NCI-H2107 (cell line): ENCODE measurements at places on chromosomes 7 and 10.

DNA sequence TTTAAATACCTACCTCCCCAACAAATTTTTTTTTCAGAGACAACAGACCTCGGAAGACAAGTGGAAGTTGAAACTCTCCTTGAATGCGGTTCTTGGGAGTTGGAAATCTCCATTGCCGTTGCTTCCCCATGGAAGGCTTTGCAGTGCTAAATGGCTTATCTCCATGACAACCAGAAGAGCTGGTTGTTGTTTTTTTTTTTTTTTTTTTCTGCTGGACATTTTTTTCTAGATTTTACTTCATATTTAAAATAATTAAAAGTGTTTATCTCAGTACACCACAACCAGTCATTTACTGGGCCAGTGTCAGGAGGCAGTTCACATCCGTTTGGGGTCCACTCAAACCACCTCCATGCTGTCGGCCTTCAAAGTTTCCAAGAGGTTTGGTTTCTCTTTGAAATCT lies 348.5 kb upstream of the PRKCQ start:
- DNase-seq, result no peak

DNA sequence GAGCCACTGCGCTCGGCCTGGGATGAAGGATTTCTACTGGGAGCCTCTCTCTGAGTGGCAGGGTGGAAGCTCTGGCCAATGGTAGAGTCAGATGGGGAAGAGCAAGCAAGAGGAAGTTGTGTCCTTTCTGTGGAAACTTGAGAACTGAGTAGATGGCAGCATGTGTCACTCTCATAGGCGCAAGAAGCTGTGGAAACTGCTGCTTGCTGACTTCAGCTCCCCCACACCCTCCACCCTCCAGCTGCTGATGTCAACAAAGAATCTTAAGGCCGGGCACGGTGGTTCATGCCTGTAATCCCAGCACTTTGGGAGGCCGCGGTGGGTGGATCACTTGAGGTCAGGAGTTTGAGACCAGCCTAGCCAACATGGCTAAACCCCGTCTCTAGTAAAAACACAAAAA lies 39.8 kb upstream of the SRGN start:
- DNase-seq, result no peak

GRCh38 chr7:154353355-154353767 lies 301.2 kb downstream of the DPP6 start:
- DNase-seq, result no peak

GRCh38 chr7:38507384-38507783 lies 123.8 kb downstream of the AMPH start:
- DNase-seq, result no peak

- no peak for DNase-seq
Observed at GRCh38 chr7:80613519-80613918, 24.9 kb upstream of the CD36 start.

DNA sequence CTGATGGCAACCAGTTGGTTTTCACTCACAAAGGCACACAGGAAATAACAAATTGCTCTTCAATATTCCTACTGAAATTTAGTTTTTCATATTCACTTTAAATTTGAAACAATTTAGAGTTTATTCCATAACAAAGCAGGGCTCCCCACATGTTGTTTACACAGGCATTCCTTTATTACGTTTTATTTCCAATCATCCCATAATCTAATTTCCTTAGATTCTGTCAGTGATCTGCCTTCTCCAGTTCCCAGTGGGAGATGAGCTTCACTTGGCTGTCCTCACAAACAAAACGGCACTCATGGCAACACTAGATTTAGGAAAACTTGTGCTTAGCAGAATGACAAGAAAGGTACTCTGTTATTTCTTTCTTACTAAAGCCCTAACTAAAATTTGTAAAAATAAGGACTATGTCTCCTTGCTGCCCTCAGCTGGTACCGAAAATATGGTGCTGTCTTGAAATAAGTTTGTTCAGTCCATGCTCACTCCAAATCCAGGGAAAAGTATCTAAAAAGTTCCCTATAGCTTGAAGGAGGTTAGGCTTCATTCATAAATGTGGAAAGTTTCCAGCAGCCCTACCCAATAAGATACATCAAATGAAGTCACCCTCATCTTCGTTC lies 23.0 kb downstream of the PHYH start:
- no peak for DNase-seq

GRCh38 chr7:17690030-17690429 lies 250.3 kb downstream of the SNX13 start:
- DNase-seq, result no peak

DNA sequence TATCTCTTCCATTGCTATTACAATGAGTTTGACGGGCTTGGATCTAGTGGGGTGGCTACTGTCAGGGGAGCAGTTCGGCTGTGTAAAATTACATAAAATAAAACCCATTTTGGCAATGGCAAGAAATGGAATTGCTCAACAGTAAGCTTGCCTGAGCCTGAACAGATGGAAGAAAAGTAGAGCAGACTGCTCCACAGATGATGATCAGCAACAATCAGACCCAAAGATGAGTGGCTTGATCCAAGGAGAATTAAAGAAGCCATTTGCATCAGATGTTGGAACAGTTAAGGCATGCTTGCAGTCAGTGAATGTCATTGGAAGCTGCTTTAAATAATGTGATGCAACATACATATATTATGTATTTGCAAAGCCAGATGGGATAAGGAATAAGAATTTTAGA lies 256.6 kb upstream of the SMIM30 start:
- no peak for DNase-seq

GRCh38 chr7:46205478-46205877 lies 284.4 kb upstream of the IGFBP3 start:
- DNase-seq, result no peak

GRCh38 chr10:97852277-97852676 lies 2.6 kb downstream of the GOLGA7B start:
- no peak for DNase-seq

GRCh38 chr10:32347363-32348022 lies 535 bp upstream of the EPC1 start:
- DNase-seq, result no peak

GRCh38 chr10:107357033-107357432 lies 192.5 kb upstream of the SORCS1 start:
- DNase-seq, result no peak

DNA sequence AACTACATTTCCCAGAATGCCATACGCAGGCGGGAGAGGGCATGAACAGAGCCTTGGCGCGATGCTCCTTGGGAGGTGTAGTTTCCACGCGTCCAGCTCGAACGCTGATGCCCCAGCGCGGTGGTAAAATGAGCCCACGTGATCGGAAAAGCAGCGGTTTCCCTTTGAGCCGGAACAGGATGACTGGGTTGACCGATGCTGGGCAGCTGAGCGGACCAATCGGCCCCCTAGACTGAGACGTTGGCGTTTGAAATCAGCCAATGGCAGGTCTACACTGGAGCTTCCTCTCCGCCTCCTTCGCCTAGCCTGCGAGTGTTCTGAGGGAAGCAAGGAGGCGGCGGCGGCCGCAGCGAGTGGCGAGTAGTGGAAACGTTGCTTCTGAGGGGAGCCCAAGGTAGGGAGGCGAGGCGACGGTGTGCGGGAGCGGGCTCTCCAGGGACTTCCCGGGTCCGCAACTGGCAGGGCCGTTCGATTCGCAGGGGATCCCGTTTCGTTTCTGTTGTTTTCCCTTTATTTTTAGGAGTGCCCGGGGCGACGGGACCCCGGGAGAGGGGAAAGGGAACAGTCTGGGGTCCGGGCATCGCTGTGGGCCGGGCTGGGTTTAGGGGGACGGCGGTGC lies at the start of gene BUB3:
Gene BUB3 (plus strand): TSS at position 311 of the 619 bp plus-strand sequence. CDS start 516 bp downstream, outside the sequence.
- peak; percentile 94 for DNase-seq

DNA sequence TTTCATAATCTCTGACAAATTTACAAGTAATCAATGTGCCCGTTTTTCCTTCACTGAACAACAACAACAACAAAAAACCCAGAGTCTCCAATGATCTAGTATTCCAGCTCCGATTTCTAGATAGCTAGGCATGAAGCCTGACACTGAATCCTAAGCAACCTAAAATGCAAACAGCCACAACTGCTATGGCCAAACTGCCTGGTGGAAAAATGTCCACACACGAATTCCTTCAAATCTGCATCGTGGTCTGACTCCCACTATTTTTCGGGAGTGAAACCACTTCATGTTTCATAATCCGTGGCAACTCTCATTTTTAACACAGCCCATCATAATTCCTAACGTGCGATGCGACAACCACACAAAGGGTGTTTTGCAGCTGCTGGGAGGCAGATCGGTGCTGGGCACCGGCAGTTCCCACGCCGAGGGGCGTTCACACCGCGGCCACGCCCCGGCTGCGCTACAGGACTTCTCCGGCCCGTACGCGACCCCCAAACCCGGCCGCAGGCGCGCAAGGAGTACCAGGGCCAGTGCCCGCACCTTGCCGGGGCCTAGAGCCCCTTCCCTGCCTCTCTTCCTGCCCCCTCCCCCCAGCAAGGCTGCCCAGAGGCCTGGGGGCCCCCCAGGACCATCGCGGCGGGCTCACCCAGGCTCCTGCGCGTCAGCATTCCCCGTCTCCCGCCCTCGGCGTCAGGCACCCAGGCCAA lies 814 bp downstream of the RUFY2 start:
- no peak for DNase-seq

- no peak for DNase-seq
Observed at GRCh38 chr10:91043173-91043910, 122.5 kb upstream of the ANKRD1 start.

DNA sequence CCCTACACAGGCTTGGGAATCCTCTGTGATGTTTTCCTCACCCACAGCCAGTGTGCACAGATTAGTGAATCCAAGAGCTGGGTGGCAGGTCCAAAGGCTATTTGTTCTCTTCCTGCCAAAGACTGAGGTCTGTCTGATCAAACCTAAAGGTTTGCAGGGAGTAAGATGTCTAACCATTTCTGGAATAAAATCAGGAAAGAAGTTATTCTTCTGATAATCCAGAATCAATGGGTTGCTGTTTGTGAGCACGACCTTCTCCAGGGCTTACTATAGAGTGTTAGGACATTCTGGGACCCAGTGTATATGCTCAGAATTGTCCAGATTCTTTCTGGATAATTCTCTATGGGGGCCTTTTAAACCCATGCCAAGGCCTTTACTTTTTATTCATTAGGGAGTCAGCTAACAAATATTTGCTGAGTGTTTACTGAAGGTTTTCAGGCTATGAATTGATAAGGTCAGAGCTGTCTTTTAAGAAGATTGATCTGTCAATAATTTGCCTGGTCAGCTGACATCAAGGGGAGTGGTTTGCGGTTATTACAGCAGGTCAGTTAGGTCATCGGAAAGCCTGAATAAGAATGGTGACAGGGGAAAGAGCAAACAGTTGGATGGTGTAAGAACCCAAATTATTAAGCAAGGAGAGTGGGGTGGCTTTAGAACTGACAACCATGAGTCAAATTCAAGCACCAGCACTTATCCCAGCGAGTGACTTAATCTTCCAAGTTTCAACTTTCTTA lies 7.5 kb upstream of the TECTB start:
- no peak for DNase-seq

- no peak for DNase-seq
Observed at GRCh38 chr10:104767745-104768144, 126.7 kb downstream of the SORCS3 start.

DNA sequence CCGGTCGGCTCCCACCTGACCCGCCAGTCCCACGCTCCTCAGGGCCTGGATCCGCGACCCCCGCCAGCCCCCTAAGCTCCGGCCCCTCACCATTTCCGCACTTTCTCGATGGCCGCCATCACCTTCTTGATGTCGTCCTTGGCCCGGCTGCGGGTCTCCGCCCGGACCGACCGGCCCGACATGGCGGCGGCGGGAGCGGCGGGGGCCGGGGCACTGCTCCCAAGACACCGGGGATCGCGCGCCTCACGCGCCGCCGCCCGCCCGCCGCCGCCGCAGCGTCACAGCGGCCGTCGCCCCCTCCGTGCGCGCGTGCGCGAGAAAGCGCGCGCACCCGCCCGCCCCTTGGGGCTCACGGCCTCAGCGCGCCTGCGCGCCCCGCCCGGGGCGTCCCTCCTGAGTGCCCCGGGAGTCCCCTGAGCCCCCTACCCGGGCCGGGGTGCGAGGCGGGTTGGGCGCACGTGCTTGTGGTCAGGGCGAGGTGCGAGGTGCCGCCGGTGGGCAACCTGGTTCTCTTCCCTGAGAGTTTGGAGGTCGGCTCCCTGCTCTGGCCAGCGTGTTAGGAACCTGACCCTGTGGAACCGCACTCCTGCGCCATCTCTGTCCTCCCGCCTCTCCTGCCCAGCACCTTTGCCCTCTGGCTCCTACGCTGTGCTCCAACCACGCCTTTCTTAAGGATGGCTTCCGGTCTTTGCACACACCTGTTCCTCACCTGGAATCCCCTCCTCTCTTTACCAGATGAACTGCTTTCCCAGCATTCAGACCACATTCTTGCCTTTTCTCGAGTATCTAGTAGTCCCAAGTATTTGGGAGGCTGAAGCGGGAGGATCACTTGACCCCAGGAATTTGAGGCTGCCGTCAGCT lies at the start of gene BCL7B:
Gene BCL7B (minus strand): TSS at position 294 of the 861 bp plus-strand sequence. CDS start 112 bp downstream, at position 182.
- peak; percentile 58 for DNase-seq

DNA sequence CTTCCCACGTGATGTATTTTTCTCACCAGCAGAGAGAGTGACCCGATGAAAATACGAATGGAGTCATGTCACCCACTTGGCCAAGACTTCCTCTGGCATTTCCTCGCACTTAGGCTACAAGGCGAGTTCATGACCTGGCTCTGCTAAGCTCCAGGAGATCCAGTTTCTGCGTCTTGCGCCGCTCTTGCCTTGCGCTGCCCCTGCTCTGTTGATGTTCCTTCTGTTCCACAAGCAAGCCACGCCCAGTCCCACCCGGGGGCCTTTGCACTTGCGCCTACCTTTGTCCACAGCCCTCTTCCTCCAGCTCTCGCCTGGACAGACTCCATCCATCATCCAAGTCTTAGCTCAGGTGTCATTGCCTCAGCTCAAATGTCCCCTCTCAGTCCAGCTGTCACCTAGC lies 116.3 kb upstream of the SHH start:
- DNase-seq, result no peak

GRCh38 chr10:36448760-36449691 lies 676.4 kb upstream of the ANKRD30A start:
- DNase-seq, result no peak

- no peak for DNase-seq
Observed at GRCh38 chr7:101575168-101575567, 53.9 kb downstream of the MYL10 start.

DNA sequence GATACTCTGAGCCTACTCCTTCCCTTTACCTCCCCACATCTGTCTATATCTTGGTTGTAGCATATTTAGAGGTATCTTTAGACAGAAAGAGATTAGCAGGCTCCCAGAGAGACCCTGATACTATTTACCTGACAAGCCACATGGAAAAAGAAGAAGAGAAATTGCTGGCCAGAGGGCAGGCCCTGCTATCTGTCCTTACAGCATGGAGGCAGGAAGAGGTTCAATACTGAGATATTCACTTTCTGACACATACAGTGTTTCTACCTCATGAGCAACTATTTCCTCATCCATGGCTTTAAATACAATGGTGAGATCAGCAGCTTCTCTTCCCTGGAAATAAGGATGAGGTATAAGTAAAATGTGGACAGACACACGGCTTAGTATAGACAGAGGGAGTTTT lies 33.9 kb upstream of the TSPAN13 start:
- no peak for DNase-seq

GRCh38 chr7:30164567-30164966 lies 29.8 kb downstream of the MTURN start:
- DNase-seq, result no peak
